CD4-positive, alpha-beta T cell treated with Interleukin-1 beta for 1 hour (primary cell): ENCODE measurements at places on chromosomes 7 and 10.

DNA sequence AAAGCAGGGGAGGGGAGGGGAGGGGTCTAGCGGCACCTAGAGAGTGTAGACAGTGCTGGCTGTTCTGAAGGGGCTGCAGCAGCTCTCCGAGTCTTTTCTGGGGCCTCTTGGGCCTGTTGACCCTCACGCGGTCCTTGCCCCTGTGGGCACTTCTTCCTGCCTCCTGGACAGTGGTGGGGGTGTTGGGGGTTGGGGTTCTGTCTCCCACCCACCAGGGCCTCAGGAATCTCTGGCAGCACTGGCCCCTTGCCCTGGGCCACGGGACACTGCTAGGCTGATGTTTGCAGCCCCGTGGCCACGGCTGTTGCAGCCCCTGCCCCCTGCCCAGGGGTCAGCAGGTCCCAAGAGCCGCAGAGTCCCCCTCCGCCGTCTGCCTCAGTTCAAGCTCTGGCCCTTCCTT lies 68.9 kb upstream of the INPP5A start:
- DNase-seq = no peak

- peak; percentile 79 for DNase-seq
Measured at GRCh38 chr10:119445311-119445934, 97.1 kb downstream of the RGS10 start.

DNA sequence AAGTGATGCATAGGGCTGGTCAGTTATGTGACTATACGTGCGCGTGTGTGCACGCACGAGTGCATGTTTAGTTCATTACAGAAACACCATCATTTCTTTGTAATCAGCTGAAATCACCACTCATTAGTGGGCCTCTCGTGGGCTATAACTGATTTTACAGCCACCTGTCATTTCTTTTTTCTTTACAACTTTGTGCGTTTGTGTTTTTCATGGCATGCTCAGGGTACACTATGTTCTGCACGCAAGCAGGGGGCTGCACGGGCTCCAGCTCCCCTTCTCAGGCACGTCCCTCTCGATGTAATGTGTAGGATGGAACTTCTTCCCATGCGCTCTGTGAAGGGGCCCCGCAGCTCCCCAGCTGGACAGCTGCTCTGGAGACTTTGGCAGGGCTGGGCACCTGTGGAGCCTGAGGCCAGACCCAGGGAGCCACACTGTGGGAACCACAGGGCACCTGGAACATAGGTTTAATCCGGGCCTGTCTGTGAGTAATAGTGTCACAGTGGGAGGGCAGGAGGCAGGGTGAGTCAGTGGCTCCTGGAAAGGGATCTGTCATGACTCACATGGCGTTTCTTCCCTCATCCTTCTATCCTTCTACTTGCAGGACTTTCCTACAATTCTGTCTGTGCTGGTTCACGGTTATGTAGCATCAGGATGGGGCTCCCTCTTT lies 4.9 kb downstream of the GCK start:
- no peak for DNase-seq

DNA sequence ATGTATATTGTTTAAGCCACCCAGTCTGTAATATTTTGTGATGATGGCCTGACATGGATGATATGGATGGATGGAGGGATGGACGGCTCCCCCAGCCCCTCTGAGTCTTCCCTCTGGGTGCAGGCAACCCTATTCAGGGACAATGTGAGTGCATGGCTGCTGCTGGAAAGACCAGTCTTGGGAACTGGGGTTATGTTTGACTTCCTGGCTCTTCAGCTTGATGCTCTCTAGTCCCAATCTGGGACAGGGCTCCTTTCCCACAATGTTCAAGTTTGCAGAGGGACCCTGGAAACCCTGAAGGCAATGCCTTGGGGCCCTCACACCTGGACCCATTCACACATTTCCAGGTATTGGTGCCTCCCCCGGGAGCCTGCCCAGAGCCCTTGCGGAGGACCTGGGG lies 52.3 kb upstream of the RET start:
- DNase-seq = no peak

DNA sequence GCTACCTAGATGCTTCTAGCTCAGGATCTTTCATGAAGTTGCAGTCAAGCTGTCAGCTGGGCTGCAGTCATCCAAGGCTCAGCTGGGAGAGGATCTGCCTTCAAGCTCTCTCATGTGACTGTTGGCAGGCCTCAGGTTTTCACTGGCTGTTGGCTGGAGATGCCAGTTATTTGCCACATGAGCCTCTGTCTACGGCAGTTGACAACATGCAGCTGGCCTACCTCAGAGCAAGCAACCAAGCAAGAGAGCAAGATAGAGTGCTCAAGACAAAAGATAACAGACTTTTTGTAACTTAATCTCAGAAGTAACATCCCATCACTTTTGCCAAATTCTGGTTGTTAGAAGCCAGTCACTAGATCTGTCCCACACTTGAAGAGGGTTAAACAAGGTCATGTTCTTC lies 125.8 kb downstream of the TPST1 start:
- no peak for DNase-seq

DNA sequence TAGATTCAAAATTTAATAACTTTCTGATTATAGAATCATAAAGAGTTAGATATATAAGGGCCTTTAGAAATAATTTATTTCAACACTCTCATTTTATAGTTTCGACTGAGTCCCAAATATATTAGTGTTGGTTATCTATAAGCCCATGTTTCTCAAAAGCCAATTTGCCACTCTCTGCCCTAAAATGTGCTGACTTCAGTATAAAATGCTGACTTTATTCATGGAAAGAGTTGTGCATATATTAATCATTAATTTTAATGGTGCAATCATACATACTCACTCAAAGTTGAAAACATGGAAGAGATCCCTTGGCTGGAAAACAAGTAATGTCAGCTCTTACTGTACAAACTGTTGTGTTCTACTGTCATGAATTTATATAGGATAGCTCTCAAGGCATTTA lies 19.4 kb downstream of the ZWINT start:
- no peak for DNase-seq

- no peak for DNase-seq
Measured at GRCh38 chr7:7519528-7519927, 16.1 kb downstream of the COL28A1 start.

DNA sequence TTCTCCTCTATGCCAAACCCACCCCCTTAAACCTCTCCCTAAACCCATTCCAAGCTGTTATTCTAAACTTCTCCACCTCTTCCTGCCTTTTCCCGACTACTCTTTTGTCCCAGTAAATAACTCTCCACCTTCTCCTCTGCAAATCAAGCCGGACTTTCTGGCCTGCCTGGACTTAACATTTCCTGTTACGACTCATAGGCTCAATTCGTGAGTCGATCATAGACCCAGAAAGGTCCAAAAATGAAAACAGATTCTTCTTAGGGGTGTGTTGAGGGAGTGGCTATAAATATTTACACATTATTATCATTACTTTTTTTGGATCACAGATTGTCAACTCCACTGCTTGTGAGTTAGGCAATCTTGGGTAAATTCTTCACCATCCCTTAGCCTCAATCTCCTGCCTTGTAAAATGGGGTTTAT lies 59.0 kb upstream of the HABP2 start:
- no peak for DNase-seq

- no peak for DNase-seq
Measured at GRCh38 chr10:10421071-10421470, 596.6 kb upstream of the CELF2 start.
